ENCODE measurements at places on chromosomes 3 and 15.

DNA sequence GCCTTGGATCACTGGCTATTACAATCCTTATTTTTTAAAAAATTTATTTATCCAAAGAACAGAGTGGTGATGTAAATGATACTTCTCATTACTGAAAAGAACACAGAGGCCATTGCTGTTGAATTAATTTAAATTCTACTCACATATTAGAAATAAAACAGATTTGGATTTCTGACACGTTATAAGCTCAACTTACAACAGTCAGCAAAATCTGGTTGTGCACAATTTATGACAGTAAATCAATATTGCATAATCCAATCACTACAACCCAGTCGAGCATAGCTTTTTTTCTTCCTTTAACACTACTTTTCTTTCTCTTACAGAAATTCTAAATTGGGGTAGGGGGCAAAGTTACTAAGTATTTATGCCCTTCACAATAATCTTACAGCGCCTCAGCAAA lies 17.3 kb upstream of the HGD start:
- no peak for DNase-seq

DNA sequence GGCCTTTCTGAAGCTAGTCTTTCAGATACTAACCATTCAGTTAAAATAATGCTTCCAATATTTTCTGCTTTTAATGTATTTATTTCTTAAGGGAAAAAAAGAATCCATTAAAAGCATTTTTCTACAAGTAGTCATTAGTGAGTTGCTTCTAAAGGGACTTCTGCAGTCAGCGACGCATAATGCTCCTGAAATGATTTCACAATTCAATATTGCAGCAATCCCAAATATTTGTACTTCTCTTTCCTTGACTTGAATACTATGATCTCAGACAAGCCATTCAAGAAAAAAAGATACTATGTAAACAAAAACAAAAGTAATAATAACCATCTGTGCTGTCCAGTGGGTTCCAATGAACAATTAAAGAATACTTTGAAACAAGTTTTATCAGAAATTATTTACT lies 681.0 kb downstream of the DIPK2A start:
- no peak for DNase-seq

DNA sequence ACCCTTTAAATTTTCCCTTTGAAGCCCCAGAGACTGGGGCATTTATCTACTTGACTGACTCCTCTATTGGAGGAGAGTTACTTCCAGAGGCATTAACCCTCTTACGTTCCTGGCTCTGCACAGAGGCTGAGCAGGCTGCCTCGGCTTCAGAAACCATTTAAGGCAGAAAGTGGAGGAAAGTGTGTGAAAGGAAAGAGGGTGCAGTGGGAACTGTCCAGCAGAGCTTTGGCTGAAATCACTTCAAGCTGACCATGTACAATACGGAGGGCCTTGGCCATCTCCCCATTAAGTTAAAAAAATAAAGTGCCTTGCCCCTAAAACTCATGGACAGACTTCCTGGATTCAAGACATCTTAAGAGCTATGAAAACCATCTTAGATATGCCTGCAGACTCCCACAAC lies 238.7 kb downstream of the SV2B start:
- no peak for DNase-seq

DNA sequence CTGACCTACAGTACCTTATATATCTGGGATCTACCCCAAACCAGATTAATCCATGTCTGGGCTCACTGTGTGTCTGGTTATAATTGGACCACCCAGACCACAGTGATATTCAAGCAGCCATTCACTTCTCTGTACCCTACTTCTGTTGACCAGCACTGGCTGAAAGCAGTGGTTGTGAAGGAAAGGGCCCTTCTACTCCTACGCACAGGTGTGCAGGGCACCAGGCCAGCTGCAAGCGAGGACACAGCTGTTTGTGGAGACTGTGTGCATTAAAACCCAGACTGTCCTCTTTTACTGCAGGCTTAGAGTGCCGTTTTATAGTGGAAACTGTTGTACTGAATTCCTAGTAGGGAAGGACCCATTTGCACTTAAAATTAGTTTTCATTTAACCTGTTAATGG lies 29.5 kb downstream of the CTDSPL start:
- no peak for DNase-seq

DNA sequence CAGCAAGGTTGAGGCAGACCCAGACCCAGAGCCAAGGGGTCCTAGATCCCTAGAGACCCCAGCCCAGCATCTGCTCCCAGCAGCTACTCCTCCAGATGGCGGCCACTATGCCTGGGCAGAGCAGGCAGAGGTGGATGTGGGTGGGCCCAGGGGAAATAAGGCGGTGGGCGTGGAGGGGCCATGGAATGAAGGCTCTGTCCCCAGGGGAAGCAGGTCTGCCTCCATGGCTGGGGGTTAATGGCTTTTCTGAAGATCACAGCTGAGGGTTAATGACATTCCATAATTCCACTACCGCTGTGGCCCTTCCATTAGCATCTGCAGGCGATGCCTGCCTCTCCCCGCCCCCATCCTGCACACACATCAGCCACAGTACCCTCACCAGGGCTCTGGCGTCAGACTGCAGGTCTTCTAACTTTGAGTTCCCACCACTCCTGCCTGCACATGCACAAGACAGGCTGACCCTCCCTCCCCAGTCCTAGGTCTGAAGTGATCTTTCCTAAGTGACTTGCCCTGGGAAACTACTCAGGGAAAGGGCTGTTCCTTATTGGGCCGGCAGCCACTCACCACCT lies 41.2 kb downstream of the CCDC33 start:
- no peak for DNase-seq

- DNase-seq = no peak
Measured at GRCh38 chr15:68590721-68591389, 12.1 kb downstream of the CORO2B start.

GRCh38 chr3:73683706-73684105 lies 59.0 kb upstream of the PDZRN3 start:
- no peak for DNase-seq

- no peak for DNase-seq
Measured at GRCh38 chr3:108100906-108101660, 10.3 kb upstream of the CD47 start.

DNA sequence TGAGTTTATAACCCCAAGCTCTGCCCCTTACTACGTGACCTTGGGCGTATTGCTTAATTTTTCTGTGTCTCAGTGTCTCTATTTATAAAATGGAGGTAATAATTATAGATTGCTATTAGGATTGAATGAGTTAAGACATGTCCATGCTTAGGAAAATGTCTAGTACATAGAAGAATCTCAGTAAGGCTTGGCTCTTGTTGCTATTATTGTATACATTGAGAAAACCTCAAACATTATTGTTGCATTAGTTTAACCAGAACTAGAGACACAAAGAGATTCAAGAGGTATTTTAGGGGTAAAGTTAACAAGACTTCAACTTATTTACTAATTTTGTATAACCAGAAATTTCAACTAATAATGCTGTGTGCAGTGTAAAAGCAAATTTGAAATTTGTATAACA lies 66.7 kb downstream of the MEF2A start:
- DNase-seq = no peak

DNA sequence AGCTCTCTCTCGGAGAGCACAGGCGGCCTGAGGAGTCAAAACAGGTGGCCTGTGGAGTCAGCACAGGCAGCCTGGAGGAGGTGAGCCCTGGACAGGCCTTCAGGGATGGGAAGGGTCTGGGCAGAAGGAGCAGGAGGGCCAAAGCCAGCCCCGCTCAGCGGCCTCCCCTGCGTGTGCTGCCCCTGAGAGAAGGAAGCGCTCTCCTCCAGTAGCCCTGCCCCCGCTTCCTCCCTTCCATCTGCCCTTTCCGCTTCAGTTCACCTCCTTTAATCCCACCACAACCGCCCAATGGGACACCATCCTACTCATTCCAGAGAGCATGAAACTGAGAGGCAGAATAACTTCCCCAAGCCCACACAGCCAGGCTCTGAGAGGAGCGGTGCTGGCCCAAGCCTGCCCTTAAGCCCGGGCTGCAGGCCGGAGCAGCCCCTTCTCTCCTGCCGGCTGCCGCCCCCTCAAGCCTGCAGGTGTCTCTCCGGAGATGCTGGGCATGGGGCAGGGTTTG lies 3.2 kb upstream of the NR2E3 start:
- no peak for DNase-seq

- DNase-seq = no peak
Measured at GRCh38 chr3:159865041-159865579, 123.5 kb upstream of the IL12A start.

GRCh38 chr3:171189394-171190080 lies 163.0 kb upstream of the SLC2A2 start:
- no peak for DNase-seq

GRCh38 chr15:35141743-35142471 lies 56.8 kb upstream of the NANOGP8 start:
- no peak for DNase-seq

DNA sequence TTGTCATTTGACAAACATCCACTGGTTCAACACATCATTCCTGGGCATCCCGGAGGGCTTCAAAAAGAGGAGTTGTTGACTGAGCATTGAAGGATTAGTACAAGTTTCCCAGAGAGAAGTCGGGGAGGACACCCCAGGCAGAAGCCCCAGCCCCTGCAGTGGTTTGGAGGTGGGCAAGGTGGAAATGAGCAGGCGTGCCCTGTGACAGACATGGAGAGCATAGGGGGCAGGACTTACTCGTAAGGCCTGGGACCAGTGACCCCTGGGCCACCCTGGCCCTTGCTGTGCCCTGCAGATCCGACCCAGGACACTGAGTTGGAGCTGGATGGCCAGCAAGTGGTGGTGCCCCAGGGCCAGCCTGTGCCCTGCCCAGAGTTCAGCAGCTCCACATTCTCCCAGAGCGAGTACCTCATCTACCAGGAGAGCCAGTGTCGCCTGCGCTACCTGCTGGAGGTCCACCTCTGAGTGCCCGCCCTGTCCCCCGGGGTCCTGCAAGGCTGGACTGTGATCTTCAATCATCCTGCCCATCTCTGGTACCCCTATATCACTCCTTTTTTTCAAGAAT lies 5.9 kb downstream of the PARP3 start:
- no peak for DNase-seq

DNA sequence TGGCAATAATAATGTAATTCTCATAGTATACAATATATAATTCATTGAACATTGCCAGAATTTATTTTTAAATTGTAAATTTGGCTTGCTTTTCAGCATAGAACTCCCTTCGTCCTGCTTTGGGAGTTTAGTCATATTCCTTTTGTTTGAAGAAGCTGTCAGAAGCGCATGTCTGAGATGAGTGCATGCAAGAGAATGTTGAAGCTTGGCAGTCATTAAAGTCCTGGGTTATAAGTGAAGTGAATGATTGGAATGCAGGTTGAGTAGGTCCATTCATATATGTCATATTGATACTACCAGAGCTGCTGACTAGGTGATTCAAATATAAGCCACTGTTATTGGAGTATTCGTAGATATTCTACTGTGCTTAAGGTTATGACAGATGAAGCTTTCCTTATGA lies 243.6 kb upstream of the MDFIC2 start:
- DNase-seq = no peak

GRCh38 chr15:71780115-71780976 lies 30.0 kb upstream of the NR2E3 start:
- DNase-seq = no peak

DNA sequence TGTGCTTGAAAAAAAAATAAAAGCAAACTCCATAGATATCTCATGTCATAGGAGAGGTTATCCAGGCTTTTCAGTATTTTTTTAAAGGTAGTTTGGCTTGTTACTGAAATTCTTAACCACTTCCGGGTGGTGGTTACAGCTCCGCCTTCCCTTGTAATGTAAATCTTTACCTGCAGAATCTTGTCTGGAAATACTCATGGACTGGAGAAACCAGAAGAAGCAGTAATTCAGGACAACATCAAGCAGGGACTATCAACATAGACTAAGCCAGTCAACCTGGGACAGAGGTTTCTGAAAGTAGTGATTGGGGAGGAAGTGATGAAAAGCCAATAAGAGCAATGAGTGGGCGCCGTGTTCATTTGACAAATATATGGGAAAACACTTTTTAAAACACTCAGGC lies 78.9 kb upstream of the SKOR1 start:
- no peak for DNase-seq

- no peak for DNase-seq
Measured at GRCh38 chr3:118544458-118544857, 490.2 kb downstream of the IGSF11 start.

DNA sequence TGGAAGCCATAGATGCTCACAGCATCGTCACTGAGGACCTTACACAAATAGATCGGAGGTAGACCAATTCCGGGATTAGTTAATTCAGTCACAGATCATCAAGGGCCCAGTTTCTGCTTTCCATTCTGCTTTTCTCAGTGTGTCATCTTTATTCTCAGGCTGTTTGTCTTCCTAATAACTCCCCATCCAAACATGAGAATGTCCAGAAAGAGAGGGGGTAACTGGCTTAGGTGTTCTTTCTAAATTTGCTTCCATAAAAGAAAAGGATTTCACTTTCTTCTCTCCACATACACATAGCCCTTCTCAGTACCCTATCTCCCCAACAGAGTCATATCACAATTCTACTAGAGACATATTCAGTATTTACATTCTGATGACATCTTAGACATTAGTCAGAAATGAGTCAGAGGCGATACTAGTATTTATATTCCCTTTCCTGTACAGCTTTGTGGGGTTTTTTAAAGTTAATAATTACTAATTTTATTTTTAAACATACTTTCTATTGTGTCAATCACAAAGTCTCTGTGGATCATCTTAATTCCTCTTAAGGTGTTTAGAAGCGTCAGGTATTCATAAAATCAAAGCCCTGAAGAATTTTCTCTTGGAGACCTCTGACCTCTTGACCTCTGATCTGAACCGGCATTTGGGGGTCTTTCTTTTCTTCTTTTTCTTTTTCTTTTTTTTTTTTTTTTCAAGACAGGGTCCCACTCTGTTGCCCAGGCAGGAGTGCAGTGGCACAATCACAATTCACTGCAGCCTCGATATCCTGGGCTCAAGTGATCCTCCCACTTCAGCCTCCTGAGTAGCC lies 24.3 kb upstream of the IL12A start:
- no peak for DNase-seq

- DNase-seq = no peak
Measured at GRCh38 chr3:29152379-29152778, 128.5 kb upstream of the RBMS3 start.

- DNase-seq = no peak
Measured at GRCh38 chr3:169118666-169119370, 544.7 kb downstream of the MECOM start.

DNA sequence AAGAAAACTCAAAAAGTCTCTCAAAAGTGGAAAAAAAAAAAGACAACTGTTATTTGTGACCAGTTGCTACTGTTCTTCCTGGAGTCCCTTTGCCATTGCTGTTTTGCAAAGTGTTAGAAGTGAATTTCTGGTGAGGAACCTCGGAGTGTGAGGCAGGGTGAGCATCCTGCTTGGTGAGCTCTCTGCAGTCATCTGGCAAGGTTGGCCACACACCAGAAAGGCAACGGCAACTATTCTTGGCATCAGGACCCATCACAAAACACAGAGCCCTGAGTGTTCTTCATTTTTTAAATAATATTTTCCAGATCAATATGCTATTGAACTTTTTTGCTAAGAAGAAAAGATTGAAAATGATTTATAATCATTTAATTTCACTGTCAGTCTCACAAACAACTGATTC lies 60.7 kb downstream of the CGNL1 start:
- DNase-seq = no peak

- DNase-seq = no peak
Measured at GRCh38 chr3:182726258-182727142, 66.8 kb upstream of the ATP11B start.

DNA sequence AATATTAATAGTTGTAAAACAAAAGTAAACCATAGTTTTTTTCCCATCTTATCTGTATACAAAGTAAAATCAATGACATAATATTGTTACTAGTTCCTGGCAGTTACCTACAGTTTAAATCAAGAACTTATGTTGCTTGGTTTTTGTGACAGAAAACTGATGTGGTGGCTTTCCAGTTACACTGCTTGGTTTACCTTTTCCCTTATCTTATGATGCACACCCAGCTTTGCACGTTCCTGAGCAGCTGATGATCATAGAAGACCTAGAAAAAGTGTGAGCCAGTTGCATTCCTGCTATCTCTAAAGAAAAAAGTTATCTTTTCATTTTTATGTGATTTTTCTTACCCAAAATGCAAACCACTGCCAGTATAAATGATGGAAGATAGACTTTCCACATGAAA lies 36.4 kb upstream of the LAMP3 start:
- DNase-seq = no peak

Data from activated CD8-positive, alpha-beta memory T cell treated with anti-CD3 and anti-CD28 coated beads for 48 hours (primary cell).